Activated naive CD8-positive, alpha-beta T cell treated with anti-CD3 and anti-CD28 coated beads, Interleukin-2, amount 10 ng/mL, durations not matched to agents 7 days and 5 days (primary cell): ENCODE measurements at places on chromosomes 6 and 20. TPM values are rescaled to one million over a fixed set of nuclear protein-coding genes. Genes with fewer than 3 reads are reported as not detected.

Gene JAG1
- 0.28 TPM for total RNA-seq

Gene RIOK1
- 29.6 TPM for total RNA-seq

DNA sequence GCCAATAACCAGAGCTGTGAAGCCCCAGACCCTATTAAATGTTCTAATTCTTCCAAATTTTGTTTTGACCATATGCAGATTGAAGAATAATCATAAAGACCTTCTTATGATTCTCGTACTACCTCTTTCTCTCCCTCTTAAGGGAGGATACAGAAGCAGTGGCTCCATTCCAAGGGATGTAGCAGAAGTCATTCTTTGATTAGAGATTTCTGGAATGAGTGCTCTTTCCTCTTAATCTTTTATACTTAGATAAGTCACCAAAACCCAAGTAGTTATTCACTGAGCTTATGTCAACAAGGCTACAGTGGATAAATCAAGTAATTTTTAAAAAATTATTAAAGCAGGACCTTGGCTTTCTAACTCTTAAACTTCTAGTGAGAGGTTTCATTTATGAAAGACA is 266.0 kb upstream of the STXBP5 start:
- H3K27ac ChIP-seq: no peak overlapping the region
- no peaks in the 10 kb centered on the region for H3K4me1 ChIP-seq

- no peaks in the 10 kb centered on the region for H3K4me1 ChIP-seq
- no peak overlapping the region for H3K27ac ChIP-seq
- H3K36me3 ChIP-seq: no peaks in the 10 kb centered on the region
Observed at GRCh38 chr20:35978041-35978513, 9.7 kb downstream of the CNBD2 start.

- DNase-seq: no peak
- H3K27ac ChIP-seq: no peak overlapping the region
- no peak overlapping the region for H3K4me3 ChIP-seq
- no peaks in the 10 kb centered on the region for H3K27me3 ChIP-seq
- no peaks in the 10 kb centered on the region for H3K36me3 ChIP-seq
Observed at GRCh38 chr6:122012578-122012977, 386.9 kb upstream of the HSF2 start.
